ENCODE measurements at places on chromosomes 4 and X.

- DNase-seq: no peak
Observed at GRCh38 chr4:181976764-181977163, 266.4 kb upstream of the TENM3 start.

GRCh38 chrX:135081693-135082404, 29.9 kb upstream of the RTL8A start:
- DNase-seq: no peak

- no peak for DNase-seq
Observed at GRCh38 chrX:12138361-12139313, at the start of gene FRMPD4. FRMPD4 (plus strand) TSS chrX:12138473; CDS start chrX:12138972, 499 bp downstream.

- DNase-seq: peak; percentile 86
Observed at GRCh38 chr4:98929341-98930267, 671 bp upstream of the EIF4E start.

DNA sequence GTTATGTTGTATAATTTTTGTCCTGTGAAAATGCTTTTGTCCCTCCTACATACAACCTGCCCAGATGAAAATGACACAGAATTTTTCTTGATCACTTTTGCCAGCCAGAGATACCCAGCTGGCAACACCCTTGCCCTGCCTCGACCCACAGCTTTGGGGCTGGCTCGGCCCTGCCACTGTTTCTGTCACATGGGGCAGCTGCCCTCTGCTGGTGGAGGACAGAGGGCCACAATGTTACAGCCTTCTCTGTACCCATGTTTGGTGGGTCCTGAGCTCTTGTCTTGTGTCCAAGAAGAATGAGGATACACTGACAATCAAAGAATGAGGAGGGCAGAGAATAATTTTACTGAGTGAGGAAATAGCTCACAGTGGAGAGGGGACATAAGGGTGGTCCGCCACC, 31.1 kb downstream of the BMP15 start:
- DNase-seq: peak; percentile 1

DNA sequence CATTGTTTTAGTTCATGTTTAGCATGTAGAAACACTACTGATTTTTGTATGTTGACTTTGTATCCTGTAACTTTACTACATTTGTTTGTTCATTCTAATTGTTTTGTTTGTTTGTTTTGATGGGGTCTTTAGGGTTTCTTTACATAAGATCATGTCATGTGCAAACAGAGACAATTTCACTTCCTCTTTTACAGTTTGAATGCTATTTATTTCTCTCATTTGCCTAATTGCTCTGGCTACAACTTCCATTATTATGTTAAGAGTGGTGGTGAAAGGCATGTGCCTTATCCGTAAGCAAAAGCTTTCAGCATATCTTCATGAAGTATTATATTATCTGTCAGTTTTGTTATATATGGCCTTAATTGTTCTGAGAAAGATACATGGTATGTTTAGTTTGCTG, 571.1 kb downstream of the PCDH7 start:
- no peak for DNase-seq

DNA sequence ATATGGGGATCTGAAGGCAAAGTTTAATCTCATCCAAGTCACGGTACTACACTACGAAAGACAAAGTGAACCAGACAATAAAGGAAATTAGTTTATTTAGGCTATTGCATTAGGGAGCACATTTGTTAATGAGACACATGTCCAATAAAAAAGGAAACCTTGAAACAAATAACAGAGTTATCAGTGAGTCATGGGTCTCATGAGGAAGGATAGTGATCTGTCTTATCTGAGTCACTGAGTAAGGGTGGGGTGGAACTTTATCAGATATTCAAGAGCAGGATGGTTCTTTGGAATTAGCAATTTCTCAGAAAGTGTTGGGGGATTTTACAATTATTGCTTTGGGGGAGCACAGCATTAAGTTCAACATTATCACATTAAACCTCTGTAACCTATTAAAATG, 188.9 kb upstream of the IL1RAPL1 start:
- no peak for DNase-seq

GRCh38 chr4:112167794-112168193, 22.5 kb downstream of the FAM241A start:
- no peak for DNase-seq

DNA sequence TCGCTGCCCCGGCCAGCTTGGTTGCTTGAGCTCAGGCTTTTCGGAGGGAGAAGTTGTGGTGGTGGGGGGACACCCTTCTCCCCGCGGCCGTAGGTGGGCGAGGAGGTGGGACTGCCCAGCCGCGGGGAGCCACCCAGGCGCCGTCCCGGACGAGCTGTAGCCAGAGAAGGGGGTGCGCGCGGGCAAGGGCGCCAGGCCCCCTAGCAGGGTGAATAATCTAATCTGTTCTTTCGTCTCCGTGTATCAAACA, 3.1 kb downstream of the MID1IP1 start:
- no peak for DNase-seq

GRCh38 chr4:169436734-169437133, 166.0 kb upstream of the SH3RF1 start:
- DNase-seq: no peak

All from activated naive CD4-positive, alpha-beta T cell treated with anti-CD3 and anti-CD28 coated beads, Interleukin-2, amount 50 U/mL, for 72 hours (primary cell).